ENCODE measurements at places on chromosomes 6 and 20.

GRCh38 chr20:37352608-37352980 lies 6.7 kb downstream of the SRC start:
- no peak for DNase-seq

DNA sequence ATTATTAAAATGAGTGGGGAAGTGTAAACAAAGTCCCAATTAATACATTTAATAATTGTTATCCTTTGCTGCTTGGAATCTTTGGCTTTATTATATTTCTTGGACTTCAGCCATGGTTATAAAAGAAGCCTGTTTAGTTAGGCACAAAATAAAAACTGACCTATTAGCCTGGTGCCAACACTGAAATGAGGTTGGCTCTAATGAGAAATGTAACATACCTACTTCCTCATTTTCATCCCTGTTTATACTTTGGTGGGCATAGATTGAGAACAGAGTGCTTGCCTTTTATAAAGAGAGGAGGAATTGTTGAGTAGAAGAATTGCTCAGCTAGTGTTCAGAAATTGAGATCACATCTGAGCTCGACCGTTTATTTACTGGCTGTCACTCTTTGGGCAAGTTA lies 471.3 kb downstream of the UTRN start:
- DNase-seq, result no peak

- no peak for DNase-seq
Measured at GRCh38 chr6:20020526-20020925, 183.4 kb downstream of the ID4 start.

DNA sequence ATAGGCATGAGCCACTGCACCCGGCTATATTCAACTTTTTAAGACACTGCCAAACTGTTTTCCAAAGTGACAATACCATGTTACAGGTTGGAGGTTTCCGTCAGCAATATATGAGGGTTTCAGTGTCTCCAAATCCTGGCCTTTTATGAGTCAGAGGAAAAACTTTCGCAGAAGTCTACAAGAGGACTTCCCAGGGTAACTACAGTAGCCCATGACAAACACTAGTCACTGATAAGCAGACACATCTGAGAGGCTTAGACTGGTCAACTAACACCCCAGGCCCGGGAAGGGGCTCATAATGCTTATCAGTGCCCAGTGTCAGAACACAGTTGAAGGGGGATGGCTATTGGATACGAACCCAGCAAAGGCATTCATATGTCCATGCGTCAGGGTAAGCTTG lies 85.4 kb downstream of the SOX4 start:
- DNase-seq, result no peak

- no peak for DNase-seq
Measured at GRCh38 chr6:71205336-71205956, 83.2 kb upstream of the OGFRL1 start.

GRCh38 chr6:152380351-152380767 lies 256.8 kb downstream of the SYNE1 start:
- DNase-seq, result no peak

DNA sequence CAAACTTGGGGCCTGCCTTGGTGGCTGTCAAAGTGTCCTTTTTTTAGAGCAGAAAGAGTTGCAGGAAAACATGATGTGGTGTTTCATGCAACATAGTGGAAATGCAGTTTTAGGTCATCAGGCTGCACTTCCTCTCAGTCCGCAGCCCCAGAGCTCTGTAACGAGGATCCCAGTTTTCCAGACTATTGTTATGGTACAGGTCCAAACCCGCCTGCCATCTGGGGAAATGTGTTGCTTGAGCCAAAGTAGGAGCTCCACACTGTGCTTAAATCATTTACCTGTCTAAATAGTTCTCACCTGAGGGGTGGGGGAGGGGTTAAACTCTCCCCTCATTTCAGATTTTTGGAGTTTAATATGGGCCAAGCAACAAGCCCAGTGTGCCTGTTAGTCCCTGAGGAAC lies 59.8 kb downstream of the GOPC start:
- DNase-seq, result no peak

GRCh38 chr6:24861934-24862333 lies 63.2 kb upstream of the ARMH2 start:
- DNase-seq, result no peak
